ENCODE measurements at places on chromosomes 4 and X.

- no peak for DNase-seq
Measured at GRCh38 chrX:3345281-3346191, 916 bp downstream of the MXRA5 start.

DNA sequence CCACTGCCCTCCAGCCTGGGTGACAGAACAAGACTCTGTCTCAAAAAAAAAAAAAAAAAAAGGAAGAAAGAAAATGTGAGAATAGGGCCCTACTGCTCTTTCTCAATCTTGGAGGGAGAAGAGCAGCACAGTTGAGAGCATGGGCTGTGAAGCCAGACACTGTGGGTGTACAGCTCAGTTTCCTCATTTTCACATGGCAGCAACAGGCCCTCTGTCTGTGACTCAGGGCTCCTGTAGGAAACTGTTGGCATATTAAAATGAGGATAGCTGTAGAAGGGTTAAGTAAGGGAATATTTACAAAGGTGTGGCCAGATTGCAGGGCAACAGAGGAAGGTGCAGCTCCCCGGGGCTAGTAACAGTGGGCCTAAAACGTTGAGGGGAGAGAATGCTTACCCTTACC lies 3.4 kb downstream of the AKAP14 start:
- no peak for DNase-seq

DNA sequence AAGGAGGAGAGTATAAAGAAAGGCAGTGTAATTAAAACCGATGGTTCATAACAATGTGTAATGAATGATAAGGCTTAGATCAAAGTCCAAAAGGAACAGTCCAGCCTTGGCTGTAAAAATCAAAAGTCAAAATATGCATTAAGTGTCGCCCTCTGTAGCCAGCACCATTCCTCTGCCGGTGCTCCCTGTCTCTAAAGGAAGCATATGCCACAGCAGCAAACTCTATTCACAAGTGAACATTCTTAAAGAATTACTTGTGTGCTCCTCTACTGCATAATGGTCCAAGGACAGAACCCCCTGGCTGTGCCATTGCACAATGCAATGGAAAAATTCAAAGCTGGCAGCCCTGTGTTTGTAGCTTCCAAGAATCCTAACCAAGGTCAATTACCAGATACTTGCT lies 16.3 kb upstream of the MBNL3 start:
- no peak for DNase-seq

DNA sequence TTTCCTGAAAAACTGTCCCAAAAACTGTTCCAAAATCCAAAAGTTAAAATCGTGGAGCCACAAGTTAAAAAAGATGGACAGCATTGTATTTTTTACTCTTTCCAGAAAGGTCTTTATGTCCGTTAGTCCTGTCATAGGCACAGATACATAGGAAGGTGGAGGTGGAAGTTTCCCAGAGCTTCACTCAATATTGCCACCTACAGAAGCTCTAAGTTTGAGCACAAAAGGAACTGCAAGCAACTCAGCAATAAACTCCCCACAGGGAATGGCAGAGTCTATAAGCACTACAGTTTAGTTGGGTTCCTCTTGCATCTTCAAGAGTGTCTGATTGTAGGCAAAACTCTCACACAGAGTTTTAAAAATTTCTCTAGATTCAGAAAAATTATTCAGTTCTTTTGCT lies 22.0 kb upstream of the UGT2B4 start:
- no peak for DNase-seq

DNA sequence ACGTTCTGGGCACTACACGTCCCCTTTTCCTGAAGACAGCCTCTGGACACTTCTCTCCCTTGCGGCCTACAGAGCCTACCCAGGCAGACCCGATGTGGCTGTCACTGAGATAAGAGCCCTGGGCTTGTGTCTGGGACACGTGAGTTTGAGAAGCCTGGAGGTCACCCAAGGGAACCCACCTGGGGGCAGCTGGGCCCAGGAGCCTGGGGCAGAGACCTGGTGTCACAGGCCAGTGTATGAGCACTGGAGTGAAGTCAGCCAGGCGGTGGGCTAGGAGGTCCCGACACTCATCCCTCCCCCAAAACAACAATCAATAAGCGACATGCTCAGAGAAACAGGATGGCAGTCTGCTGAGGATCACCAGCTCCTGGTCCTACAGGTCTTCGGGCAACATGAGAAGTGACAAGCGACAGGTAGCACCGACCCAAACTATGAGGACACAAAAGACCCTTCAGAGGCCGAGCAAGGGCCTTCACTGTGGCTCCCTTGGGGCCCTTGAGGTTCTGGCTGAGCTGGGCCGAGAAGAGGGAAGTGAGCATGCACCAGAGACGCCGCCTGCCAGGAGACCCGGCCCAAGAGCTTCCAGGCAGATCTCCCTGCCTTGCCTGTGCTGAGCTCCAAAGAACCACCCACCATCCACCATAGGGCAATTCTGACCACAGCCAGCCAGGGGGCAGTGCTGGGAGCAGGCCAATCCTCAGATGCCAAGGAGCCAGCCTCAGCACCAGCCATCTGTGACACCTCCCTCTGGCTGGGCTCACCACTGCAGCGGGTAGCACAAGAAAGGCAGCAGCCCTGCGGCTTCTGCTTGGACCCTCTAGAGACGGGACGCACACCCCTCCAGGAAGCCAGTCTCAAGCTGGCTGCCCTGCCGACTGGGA lies 11.0 kb upstream of the DUSP9 start:
- DNase-seq, result no peak

DNA sequence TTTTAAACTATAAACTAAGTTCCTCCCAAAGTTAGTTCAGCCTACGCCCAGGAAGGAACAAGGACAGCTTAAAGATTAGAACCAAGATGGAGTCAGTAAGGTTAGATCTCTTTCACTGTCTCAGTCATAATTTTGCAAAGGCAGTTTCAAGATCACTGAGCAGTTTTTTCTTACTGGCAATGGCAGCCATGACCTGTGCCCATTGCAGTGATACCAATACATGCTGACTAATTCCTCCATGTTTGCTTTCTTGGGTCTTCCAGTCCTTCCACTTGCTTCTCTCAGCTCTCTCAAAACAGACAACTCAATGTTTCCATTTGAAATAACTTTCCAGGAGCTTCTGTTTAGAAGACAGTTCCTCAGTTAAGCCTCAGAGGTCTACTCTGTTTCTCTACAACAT lies 79.5 kb downstream of the PCDH18 start:
- no peak for DNase-seq

DNA sequence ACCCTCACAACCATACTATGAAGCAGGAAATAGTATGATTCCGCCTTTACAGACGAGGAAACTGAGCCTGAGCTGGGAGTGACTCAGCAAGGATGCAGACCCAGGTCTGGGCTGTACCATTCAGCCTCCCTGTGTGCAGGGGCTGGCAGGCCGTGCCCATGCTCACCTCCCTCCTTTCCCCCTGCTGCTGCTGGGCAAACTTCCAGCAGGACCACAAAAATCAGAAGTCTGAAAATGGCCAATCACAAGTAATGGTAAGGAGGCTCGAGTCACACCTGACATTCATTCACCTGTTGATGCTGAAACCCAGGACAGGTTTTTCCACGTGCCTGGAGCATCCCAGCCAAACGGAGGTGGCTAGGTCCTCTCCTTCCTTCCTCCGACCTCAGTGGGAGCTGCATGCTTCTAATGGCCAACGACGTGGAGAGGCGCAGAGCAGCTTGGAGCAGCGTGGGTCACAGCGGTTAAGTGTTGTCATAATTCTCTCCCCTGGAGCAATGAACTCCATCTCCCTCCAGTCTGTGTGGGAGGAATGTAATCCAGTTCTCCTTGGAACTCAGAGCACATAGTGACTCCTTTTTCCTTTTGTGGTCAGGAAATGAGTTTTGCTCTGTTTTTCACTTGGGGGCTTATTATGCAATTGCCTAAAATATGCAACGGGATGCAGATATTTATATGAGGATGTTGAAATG lies 371.7 kb downstream of the BCOR start:
- DNase-seq, result no peak

- DNase-seq, result no peak
Measured at GRCh38 chr4:165803005-165803404, 70.0 kb upstream of the TLL1 start.

DNA sequence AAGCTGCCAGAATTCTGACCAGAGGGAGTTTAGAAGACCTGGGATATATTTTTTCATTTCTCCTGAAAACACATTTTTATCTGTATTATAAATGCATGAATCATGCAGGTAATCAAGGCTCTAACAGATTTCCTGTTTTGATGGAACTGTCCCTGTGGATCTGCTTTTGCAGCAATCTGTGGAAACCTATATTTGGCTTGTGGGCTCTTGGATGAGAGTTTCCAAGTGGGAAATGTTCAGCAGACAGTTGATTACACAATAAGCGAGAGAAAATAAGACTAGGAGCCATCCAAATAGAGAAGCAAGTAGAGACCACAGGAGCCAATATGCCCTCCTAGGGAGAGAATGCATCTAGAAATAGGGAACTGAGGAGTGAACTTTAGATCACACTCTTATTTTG lies 105.0 kb downstream of the NDST3 start:
- no peak for DNase-seq

DNA sequence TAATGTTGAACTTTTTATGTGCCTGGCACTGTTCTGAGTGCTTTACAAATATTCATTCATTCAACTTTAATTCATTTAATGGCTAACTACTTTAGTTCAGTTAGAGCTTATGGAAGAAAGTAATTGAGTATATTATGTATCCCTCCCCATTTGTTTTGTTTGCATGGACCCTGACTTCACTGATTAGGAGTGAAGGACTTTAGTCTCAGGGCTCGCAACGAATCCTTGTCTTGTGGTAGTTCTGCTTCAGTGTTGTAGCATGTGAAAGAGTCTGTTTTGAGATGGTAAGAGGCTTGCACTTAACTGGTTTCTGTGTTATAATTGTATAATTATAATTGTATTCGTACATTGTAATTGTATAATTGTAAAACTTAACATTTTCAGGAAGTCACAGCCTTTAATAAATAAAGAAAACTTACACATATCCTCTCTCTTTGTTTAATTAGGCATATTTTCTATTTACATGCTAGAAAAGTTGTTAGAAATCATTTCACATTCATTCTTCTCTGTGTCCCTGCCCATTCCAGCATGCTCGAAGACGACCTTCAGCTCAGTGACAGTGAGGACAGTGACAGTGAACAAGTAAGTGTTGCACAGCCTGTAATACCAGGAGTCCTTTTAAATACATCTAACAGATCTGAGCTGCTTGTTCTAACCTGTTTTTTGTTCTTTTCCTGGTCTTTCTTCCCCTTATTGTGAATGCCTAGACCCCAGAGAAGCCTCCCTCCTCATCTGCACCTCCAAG lies 115.1 kb downstream of the KLHL8 start:
- DNase-seq, result no peak
